ENCODE measurements at places on chromosomes 1 and 21.

DNA sequence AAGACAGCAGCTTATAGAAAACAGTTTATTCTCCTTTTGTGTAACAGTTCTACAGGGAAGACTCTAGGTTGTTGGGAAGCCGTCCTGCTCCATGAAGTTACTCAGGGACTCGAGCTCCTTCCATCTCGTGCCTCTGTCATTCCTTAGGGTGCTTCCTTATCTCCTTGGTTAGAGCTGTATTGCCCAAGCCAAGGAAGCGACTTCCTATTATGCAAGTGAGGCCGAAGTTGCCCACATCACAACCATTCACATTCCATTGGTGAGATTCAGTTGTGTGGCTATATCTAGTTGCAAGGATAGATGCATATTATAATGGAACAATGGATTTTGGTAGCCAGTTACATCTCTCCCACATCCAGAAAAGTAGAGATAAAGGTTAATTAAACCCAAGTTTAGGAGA lies 9.0 kb downstream of the GSTM5 start:
- no peak for DNase-seq

GRCh38 chr21:46002841-46003574 lies 21.4 kb downstream of the COL6A1 start:
- no peak for DNase-seq

GRCh38 chr1:109432336-109432735 lies 6.1 kb upstream of the PSMA5 start:
- no peak for DNase-seq

GRCh38 chr1:94236630-94237290 lies 624 bp downstream of the ARHGAP29 start:
- DNase-seq: no peak

DNA sequence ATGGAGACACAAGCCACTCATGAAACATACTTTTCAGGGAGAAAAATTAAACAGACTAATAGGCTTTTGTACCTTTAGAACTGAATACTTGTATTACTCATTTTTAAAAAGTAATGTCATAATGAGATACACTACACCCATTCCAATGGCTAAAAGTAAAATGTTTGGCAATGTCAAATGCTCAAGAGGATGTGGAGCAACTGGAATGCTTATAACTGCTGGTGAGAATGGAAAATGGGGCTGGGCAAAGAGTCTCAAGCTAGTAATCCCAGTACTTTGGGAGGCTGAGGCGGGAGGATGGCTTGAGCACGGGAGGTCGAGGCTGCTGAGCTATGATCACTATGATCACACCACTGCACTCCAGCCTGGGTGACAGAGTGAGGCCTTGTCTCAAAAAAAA lies 86.3 kb downstream of the NKAIN1 start:
- DNase-seq: no peak

DNA sequence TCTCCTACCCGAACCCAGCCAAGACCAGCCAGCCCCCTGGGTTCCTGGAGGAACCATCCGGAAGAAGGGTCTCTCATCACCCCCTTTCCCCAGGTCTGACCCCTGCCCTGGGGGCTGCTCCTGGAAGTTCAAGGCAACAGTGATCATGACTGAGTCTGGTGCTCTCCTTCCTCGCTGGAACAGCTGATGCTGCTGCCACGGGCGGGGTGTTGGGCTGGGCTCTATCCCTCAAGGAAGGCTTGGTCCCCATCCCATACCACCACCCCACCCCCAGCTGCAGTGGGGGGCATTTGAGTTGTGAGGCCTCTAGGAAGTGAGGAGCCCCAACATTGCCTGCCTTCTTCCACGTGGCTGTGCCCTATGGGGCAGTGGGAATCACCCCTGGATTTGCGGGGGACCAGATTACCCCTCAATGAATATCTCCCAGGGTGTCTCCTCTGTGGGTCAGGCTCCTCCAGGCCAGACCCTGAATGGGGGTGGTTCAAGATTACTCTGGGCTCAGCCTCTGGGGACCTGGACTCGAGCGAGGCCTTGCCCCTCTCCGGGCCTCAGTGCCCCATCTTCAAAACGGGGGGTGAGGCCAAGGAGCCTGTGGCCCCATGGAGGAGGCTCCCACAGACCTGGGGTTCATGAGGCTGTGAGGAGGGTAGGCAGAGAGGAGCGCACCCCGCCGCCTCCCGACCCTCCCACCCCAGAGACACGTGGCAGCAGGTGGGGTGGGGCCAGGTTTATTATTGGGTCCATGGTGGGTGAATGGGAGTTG lies 2.8 kb downstream of the MASP2 start:
- DNase-seq: no peak

GRCh38 chr1:86100401-86100800 lies 56.2 kb downstream of the COL24A1 start:
- no peak for DNase-seq

GRCh38 chr1:219555031-219555692 lies 57.7 kb downstream of the ZC3H11B start:
- no peak for DNase-seq

DNA sequence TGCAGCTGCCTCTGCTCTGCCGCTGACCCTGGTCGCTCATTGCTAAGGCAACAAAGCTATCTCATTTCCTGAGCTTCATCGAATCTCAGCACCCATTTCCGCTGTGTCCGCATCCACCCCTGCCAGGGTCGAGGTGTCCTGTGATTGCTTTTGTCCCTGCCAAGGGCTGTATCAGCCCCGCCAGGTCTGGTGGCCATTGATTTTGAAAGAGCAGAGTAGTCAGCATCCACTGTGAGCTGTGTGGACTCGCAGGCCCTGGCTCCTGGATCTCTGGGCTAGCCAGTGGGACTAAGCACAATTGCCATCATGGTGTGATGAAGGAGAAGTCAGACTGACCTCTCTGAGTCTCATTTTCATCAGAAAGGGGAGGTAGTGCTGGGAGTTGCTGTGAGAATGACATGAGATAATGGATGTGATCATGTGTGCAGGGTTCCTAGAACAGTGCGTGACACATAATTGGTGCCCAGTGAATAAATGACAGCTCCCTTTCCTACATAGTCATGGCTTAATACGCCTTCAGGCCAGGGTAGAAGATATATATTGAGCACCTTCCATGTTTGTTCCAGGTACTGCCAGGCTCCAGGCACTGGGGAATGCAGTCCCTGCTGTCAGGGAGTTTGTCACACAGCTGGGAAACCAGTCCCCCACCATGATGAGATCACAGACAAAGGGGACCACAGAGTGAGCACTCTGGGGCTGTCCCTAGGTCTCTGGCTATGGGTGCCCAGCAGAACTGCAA lies 32.1 kb downstream of the NAV1 start:
- no peak for DNase-seq

DNA sequence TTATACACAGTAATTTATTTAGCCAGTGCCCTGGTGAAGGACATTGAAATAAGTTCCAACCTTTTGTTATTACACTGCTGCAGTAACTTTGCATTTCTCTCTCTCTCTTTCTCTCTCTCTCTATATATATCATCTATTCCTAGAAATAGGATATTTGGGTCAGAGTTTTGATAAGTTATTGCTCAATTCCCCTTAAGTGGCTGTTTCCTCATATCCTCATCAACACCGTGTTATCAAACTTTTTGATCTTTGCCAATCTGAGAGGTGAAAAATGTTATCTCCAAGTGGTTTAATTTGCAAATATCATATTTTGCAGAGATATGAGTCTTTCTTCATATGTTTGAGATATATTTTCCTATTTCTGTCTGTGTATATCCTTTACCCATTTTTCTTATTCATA lies 1.6 kb upstream of the SRSF4 start:
- DNase-seq: no peak

DNA sequence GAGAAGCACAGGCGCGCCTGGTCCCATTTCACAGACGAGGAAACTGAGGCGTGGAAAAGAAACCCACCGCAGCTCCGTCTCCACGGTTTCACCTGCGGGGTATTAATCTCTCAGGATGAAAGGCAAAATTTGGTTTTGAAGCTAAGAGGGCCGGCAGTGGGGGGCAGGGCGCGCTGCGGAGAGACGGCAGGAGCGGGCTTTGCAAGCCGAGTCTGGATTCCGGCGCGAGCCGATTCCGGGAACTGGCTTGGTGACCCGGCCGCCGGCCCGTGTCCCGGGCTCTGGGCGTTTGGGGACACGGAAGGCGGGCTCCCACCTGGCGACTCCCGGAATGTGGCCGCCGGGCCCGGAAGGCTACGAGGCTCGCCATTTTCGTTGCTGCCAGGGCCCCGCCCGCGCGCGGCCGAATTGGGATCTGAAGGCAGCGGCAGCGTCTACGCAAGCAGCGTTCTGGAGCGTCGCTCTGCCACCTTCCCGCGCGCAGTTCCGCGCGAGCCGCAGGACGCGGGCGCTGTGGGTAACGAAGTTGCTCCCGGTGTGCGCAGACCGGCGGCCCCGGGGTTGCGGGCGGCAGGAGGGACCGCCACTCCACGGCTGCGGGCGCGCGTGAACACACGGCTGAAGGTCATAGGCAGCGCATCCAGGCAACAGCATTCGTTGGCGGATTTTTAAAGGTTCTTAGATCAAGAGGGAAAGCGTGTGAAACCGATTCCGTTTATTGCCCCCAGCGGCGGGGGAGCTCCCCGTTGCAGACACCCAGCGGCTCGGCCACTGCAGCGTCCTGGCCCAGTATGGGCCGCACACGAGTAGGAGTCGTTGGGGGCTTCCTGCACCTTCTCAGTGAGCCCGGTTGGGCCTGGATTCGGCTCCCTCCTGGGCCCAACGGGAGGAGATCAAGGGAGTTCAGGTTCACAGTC lies 5.4 kb upstream of the PRDM16 start:
- DNase-seq: no peak

- DNase-seq: no peak
Observed at GRCh38 chr1:111948209-111949171, 41.0 kb downstream of the KCND3 start.

DNA sequence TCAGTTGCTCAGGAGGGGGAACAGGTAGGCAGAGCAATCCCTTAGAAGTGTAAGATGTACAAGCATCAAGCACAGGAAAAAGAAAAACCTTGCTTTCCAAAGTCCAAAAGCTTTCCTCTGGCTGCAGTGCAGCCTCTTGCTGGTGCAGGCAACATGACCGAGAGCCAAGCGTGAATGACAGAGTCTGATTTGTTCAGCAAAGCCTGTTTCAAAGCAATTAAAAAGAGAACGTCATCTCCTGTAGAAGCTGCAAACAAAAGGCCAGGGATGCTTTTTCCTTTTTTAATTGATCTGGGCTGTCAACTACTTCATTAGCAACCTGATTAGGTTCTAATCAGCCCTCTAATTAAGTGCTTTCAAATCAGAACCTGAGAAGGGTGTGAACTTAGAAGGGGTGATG lies 38.2 kb upstream of the PLA2G2C start:
- no peak for DNase-seq

- no peak for DNase-seq
Observed at GRCh38 chr1:186188004-186188539, 187.0 kb downstream of the TPR start.

GRCh38 chr1:156399355-156400125 lies 30.5 kb downstream of the RHBG start:
- no peak for DNase-seq

DNA sequence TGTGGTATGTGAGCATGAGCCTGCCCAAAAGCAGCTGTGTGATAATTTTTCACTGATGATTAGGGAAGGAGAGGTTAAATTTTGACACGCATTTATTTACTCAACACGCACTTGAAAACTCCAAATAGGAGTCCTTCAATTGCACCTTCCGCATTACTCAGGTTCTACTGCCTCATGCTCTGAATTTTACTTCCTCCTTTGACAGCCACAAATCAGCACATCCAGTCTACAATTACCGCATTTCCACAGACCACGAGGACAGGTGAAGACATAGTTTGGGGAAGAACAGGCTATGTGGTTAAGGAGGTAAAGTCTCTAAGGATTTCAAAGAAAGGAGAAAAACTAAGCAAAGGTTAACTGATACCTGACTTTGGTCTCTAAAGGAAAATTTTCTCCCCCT lies 2.6 kb downstream of the CAPN8 start:
- DNase-seq: no peak

DNA sequence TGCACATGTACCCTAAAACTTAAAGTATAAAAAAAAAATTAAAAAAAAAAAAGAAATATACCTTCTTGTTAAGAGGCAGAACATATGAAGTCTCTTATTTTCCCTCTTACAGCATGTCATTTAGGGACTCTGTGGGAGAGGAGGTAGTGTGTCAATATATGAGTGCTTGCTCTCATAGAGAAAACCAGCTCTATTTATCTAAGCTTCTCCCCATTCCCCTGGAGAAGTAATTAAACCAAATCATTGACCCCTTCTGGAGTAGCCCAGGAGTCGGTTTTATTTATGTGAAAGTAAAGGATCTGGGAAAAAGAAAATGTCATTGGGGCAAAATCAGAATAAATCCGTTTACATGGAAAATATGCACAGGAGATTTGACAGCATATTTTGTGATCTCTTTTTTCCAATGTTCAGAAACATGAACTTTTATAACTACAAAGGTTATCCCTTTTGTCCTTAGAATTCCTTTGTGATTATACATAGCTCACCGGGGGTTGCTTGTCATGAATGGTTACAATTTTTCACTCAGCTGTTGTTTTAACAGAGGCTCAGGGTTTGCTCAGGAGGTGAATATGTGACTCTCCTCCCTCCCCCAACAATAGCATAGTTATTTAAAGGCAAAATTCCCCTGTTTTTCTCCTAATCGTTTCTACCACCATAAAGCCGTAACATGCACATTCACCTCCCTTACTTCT lies 114.5 kb upstream of the C1orf21 start:
- DNase-seq: no peak

DNA sequence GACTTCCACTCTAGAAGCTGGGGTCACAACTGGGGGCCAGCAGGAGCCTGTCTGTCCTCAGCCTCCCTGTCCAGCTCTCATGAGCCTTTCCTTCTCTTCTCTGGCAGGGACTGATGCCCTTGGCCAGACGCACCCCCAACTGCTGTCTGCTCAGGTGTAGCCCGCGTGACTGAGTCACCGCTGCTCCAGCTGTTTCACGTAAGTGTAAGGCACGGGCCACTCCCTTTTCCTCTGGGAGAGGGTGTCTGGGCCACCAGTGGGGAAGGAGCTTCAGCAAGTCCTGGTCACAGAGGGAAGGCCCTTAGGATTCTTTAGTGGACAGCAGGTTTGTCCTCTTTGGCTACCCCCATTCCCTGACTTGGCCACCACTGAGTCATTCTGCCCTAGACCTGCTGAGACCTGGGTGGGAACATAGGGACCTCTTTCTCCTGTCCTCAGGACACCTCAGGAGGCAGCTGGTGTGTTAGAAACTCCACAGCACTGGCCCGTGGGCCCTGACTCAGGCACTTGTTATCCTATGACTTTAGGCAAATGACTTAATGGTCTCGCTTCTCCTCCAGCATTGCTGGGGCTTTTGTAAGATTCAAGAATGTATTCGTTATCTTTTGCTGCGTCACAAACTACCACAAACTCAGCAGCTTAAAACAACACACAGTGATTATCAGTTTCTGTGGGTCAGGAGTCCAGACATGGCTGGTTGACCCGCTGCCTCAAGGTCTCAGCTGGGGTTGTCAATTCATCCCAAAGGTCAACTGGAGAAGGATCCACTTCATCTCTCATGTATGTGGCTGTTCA lies 64.8 kb downstream of the FAM163A start:
- no peak for DNase-seq

DNA sequence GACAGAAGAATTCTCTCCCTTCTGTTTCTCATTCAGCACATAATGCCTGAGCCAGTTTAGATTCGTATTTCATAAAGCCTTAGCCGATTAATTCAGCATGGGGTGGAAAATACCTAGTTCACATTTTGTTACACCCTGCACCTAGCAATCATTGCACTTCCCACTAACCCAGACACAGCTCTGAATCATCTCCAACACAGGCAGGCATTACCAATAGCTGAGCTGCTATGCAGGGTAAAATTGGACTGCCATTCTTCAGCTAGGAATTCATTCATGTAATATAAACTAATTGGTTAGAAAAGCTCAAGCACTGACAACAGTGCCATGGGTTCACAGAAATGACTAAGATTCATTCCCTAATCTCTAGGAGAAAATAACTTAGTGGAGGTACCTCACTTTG lies 26.9 kb upstream of the NKAIN1 start:
- no peak for DNase-seq

- no peak for DNase-seq
Observed at GRCh38 chr1:21564521-21565095, 55.4 kb downstream of the ALPL start.
